Activated T-cell treated with anti-CD3 and anti-CD28 coated beads, Interleukin-2, amount 50 U/mL, for 72 hours (primary cell): ENCODE measurements at places on chromosomes 16 and 17. TPM values are rescaled to one million over a fixed set of nuclear protein-coding genes. Genes with fewer than 3 reads are reported as not detected.
A peak's percentile ranks its signal among the peaks of the same experiment; 100 is the strongest.

SAT2 gene
- 48.9 TPM for total RNA-seq

DNA sequence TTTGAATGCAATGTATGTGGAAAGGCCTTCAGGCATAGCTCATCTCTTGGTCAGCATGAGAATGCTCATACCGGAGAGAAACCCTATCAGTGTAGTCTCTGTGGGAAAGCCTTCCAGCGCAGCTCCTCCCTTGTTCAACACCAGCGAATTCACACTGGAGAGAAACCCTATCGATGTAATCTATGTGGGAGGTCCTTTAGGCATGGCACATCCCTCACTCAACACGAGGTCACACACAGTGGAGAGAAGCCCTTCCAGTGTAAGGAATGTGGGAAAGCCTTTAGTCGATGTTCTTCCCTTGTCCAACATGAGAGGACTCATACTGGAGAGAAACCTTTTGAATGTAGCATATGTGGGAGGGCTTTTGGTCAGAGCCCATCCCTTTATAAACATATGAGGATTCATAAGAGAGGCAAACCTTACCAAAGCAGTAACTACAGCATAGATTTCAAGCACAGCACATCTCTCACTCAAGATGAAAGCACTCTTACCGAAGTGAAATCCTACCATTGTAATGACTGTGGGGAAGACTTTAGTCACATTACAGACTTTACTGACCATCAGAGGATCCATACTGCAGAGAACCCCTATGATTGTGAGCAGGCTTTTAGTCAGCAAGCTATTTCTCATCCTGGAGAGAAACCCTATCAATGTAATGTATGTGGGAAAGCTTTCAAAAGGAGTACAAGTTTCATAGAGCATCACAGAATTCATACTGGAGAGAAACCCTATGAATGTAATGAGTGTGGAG is 24.7 kb downstream of the ZFP90 start:
- no peaks in the 10 kb centered on the region for H3K4me1 ChIP-seq
- H3K36me3 ChIP-seq: peaks cover 51% of the 10 kb centered on the region
- no peak overlapping the region for H3K4me3 ChIP-seq
- no peak overlapping the region for H3K27ac ChIP-seq

DNA sequence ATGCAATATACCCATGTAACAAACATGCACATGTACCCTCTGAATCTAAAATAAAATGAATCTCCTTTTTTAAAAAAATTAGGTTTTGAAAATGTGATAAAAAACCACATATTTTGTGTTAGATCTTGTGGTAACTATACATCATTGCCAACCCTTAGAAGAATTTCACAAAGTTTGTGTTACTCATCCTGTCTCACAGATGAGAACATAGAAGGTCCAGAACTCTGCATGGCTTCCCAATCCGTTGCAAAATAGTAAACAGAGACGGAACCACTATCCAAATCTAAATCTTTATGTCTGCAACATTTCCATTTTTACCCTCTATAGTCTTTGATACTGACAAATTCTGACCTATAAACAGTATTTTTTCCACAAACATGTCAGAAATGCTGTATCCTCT is 759.9 kb downstream of the KCNJ2 start:
- H3K4me1 ChIP-seq: no peaks in the 10 kb centered on the region
- H3K27me3 ChIP-seq: no peaks in the 10 kb centered on the region
- no peaks in the 10 kb centered on the region for H3K36me3 ChIP-seq

DNA sequence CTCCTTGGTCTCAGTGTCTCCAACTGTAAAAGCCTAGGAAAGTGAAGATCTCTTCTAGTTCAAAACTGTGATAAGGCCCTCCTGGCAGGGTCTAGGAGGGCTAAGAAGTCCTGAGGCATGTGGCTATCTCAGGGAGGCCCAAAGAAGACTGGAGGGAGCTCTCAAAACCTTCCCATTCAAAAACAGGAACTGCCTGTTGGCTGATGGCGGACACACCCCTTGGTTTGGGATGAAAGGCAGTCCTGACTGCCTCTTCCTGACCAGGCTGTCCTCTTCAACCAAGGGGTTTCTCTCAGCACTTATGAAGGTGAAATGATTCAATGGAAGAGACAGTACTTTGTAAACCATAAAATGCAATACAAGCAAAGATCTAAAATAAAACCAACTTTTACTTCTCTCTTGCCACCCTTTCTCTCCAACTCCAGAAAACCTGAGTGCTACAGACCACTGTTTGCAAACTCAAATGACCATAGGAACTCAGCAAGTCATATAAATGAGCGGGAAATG is 4.7 kb downstream of the ZNF764 start:
- peaks cover 61% of the 10 kb centered on the region for H3K4me1 ChIP-seq
- H3K36me3 ChIP-seq: peaks cover 7% of the 10 kb centered on the region
- DNase-seq: no peak
- peak overlapping the region; percentile 57 for H3K27ac ChIP-seq
- H3K27me3 ChIP-seq: no peaks in the 10 kb centered on the region

- H3K27me3 ChIP-seq: no peaks in the 10 kb centered on the region
- no peak for DNase-seq
- H3K27ac ChIP-seq: no peak overlapping the region
- H3K36me3 ChIP-seq: no peaks in the 10 kb centered on the region
- H3K4me1 ChIP-seq: peaks cover 27% of the 10 kb centered on the region
- H3K4me3 ChIP-seq: no peak overlapping the region
Measured at GRCh38 chr17:37360632-37361031, 15.2 kb upstream of the C17orf78 start.

GRCh38 chr17:81586096-81586495 is 33.9 kb upstream of the FAAP100 start:
- no peaks in the 10 kb centered on the region for H3K27me3 ChIP-seq
- H3K36me3 ChIP-seq: peaks cover 16% of the 10 kb centered on the region
- no peak overlapping the region for H3K27ac ChIP-seq

GRCh38 chr17:74738051-74738996 is 1.3 kb downstream of the RAB37 start:
- no peaks in the 10 kb centered on the region for H3K36me3 ChIP-seq
- peak overlapping the region; percentile 11 for H3K27ac ChIP-seq
- DNase-seq: peak; percentile 89

- peaks cover 4% of the 10 kb centered on the region for H3K27me3 ChIP-seq
- no peaks in the 10 kb centered on the region for H3K4me1 ChIP-seq
- no peak overlapping the region for H3K27ac ChIP-seq
- H3K4me3 ChIP-seq: no peak overlapping the region
- no peak for DNase-seq
Measured at GRCh38 chr16:12600116-12600515, 203.6 kb downstream of the CPPED1 start.

- H3K36me3 ChIP-seq: peaks cover 2% of the 10 kb centered on the region
- H3K4me1 ChIP-seq: no peaks in the 10 kb centered on the region
- no peak overlapping the region for H3K27ac ChIP-seq
- DNase-seq: no peak
- no peaks in the 10 kb centered on the region for H3K27me3 ChIP-seq
Measured at GRCh38 chr17:75959839-75960511, 19.0 kb downstream of the ACOX1 start.

- no peaks in the 10 kb centered on the region for H3K27me3 ChIP-seq
- H3K4me3 ChIP-seq: no peak overlapping the region
- DNase-seq: no peak
- no peak overlapping the region for H3K27ac ChIP-seq
- no peaks in the 10 kb centered on the region for H3K36me3 ChIP-seq
- H3K4me1 ChIP-seq: no peaks in the 10 kb centered on the region
Measured at GRCh38 chr16:84943620-84944019, 67.7 kb downstream of the ZDHHC7 start.

GRCh38 chr16:68978303-68978954 is 127.0 kb upstream of the HAS3 start:
- no peak overlapping the region for H3K4me3 ChIP-seq
- no peak overlapping the region for H3K27ac ChIP-seq
- DNase-seq: no peak
- peaks cover 4% of the 10 kb centered on the region for H3K36me3 ChIP-seq
- H3K27me3 ChIP-seq: no peaks in the 10 kb centered on the region

GRCh38 chr16:84498859-84499620 is 5.4 kb downstream of the MEAK7 start:
- H3K4me1 ChIP-seq: peaks cover 11% of the 10 kb centered on the region
- no peak overlapping the region for H3K27ac ChIP-seq
- no peak overlapping the region for H3K4me3 ChIP-seq

- no peaks in the 10 kb centered on the region for H3K36me3 ChIP-seq
- H3K27ac ChIP-seq: no peak overlapping the region
- H3K4me1 ChIP-seq: peaks cover 44% of the 10 kb centered on the region
- DNase-seq: no peak
Measured at GRCh38 chr17:77124192-77124889, 16.4 kb upstream of the SEC14L1 start.

DNA sequence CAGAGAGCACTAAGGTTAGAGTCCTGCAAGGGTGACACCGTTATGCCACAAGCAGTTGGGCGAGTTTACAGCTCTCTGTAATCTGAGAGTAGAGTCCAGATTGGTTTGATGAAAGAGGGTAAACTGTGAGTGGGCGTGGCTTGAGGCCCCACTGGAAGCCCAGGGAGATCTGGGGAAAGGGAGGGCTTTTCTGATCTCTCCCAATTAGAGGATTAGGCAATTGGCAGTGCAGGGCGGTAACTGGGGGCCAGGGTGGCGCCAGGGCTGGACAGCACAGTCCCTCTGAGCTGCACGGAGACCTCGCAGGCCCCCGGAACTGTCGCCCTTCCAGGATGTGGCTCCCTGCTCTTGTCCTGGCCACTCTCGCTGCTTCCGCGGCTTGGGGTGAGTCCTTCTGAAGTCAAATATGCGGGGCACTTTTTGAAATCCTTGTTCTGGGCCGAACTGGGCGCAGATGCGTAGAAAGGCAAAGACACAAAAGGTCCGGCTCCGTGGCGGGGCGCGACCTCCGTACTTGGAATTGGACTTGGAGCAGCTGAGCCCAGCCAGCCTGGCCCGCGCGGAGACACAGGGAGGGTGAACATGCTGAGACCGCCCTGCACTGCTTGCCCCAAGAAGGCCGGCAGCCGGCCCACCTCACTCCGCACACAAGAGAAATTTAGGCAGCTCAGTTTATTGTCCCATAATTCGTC is 72.4 kb downstream of the CES1 start:
- H3K4me1 ChIP-seq: no peaks in the 10 kb centered on the region
- no peaks in the 10 kb centered on the region for H3K36me3 ChIP-seq
- H3K27me3 ChIP-seq: peaks cover 25% of the 10 kb centered on the region
- no peak overlapping the region for H3K27ac ChIP-seq
- no peak for DNase-seq
